Mesangial cell (primary cell): ENCODE measurements at places on chromosomes 7 and 10. TPM values are rescaled to one million over a fixed set of nuclear protein-coding genes. Genes with fewer than 3 reads are reported as not detected.

The SLC18A3 gene
- under 0.01 and 0.13 TPM in 2 replicates for total RNA-seq

The NPY gene
- not detected in 2 replicates for total RNA-seq

The PILRA gene
- total RNA-seq = not detected in 2 replicates

The PAX4 gene
- total RNA-seq = not detected in 2 replicates

The TUBB8 gene
- total RNA-seq = 0.25 and 0.33 TPM in 2 replicates

The EPO gene
- total RNA-seq = not detected in 2 replicates

The CHAT gene
- not detected in 2 replicates for total RNA-seq

The LARP4B gene
- total RNA-seq = 35.5 and 48.4 TPM in 2 replicates

The GIMAP1 gene
- total RNA-seq = not detected in 2 replicates

The ALOX5 gene
- total RNA-seq = 0.16 and 4.3 TPM in 2 replicates

The LRGUK gene
- 0.13 and 0.16 TPM in 2 replicates for total RNA-seq

The MLXIPL gene
- total RNA-seq = 0.25 TPM in 1 of 2 replicates, not detected in the other

The NUTM2E gene
- under 0.01 TPM in 1 of 2 replicates, not detected in the other for total RNA-seq

The CD36 gene
- total RNA-seq = 0.13 TPM in 1 of 2 replicates, not detected in the other

The IL2RA gene
- not detected in 2 replicates for total RNA-seq

The LSM8 gene
- total RNA-seq = 91.8 and 110 TPM in 2 replicates

The TFEC gene
- total RNA-seq = not detected in 2 replicates

The OIT3 gene
- not detected in 2 replicates for total RNA-seq

The DNAJB12 gene
- total RNA-seq = 29.5 and 52.5 TPM in 2 replicates

The DPP6 gene
- 0.25 TPM in 1 of 2 replicates, not detected in the other for total RNA-seq

The GPR22 gene
- total RNA-seq = not detected in 2 replicates

The SFXN2 gene
- total RNA-seq = 7.2 and 12.9 TPM in 2 replicates

The SEMA3E gene
- 0.65 and 1.6 TPM in 2 replicates for total RNA-seq

The SRGN gene
- total RNA-seq = 50.1 and 238 TPM in 2 replicates

The PARD3 gene
- total RNA-seq = 44.6 and 56.0 TPM in 2 replicates

The OR2A1 gene
- 0.13 and 0.33 TPM in 2 replicates for total RNA-seq

The CCL24 gene
- not detected in 2 replicates for total RNA-seq

The FAM131B gene
- 0.33 and 2.2 TPM in 2 replicates for total RNA-seq

The ANKRD61 gene
- total RNA-seq = 0.16 TPM in 1 of 2 replicates, not detected in the other

The TSPAN33 gene
- 10.1 and 40.3 TPM in 2 replicates for total RNA-seq

The IFT22 gene
- 32.3 and 36.8 TPM in 2 replicates for total RNA-seq

The HABP2 gene
- total RNA-seq = 0.16 and 1.3 TPM in 2 replicates

The FAM25C gene
- total RNA-seq = not detected in 2 replicates

The NEUROG3 gene
- not detected in 2 replicates for total RNA-seq

The TMEM270 gene
- total RNA-seq = not detected in 2 replicates

The ASZ1 gene
- total RNA-seq = not detected in 2 replicates

The OR6V1 gene
- not detected in 2 replicates for total RNA-seq

The PNLIPRP3 gene
- total RNA-seq = not detected in 2 replicates

The RBP4 gene
- 0.49 and 0.63 TPM in 2 replicates for total RNA-seq

The NKX2-3 gene
- not detected in 2 replicates for total RNA-seq

The CAV1 gene
- 69.3 and 147 TPM in 2 replicates for total RNA-seq

The NEUROD6 gene
- not detected in 2 replicates for total RNA-seq

The TRPV6 gene
- total RNA-seq = not detected in 2 replicates

The ZNF736 gene
- total RNA-seq = 2.8 and 8.2 TPM in 2 replicates

The BLNK gene
- not detected in 2 replicates for total RNA-seq

The CHN2 gene
- total RNA-seq = 0.33 and 1.0 TPM in 2 replicates

The FEZF1 gene
- total RNA-seq = not detected in 2 replicates

The AKR1E2 gene
- total RNA-seq = 2.5 and 3.1 TPM in 2 replicates

The RFC2 gene
- 15.2 and 52.0 TPM in 2 replicates for total RNA-seq

The CYP2C8 gene
- total RNA-seq = not detected in 2 replicates

The CDK5 gene
- total RNA-seq = 23.0 and 33.3 TPM in 2 replicates

The BUD23 gene
- 62.2 and 90.3 TPM in 2 replicates for total RNA-seq
